ENCODE measurements at places on chromosomes 6 and 20. TPM values are rescaled to one million over a fixed set of nuclear protein-coding genes. Genes with fewer than 3 reads are reported as not detected.

The SNAP25 gene
- total RNA-seq, result 0.65 TPM

The BPIFA1 gene
- total RNA-seq, result not detected

The DEFB124 gene
- total RNA-seq, result not detected

The ATXN1 gene
- 39.3 TPM for total RNA-seq

The FAM162B gene
- total RNA-seq, result 1.6 TPM

The HLA-DRB5 gene
- not detected for total RNA-seq

The TULP1 gene
- not detected for total RNA-seq

The FLRT3 gene
- total RNA-seq, result 0.54 TPM

The PGBD1 gene
- 7.7 TPM for total RNA-seq

The TTLL9 gene
- 0.41 TPM for total RNA-seq

The CCN2 gene
- 15.9 TPM for total RNA-seq

The GLP1R gene
- not detected for total RNA-seq

The OTOR gene
- total RNA-seq, result not detected

The SYNDIG1 gene
- total RNA-seq, result 1.6 TPM

The NOX3 gene
- total RNA-seq, result not detected

The CST4 gene
- not detected for total RNA-seq

The CDH4 gene
- total RNA-seq, result 0.25 TPM

The POLH gene
- total RNA-seq, result 30.6 TPM

The OR12D3 gene
- total RNA-seq, result not detected

The UNC5CL gene
- total RNA-seq, result 0.74 TPM

The PRRT1 gene
- total RNA-seq, result 0.41 TPM

The BMP5 gene
- total RNA-seq, result not detected

The MOCS1 gene
- total RNA-seq, result 8.4 TPM

The PNPLA1 gene
- not detected for total RNA-seq

The PMEPA1 gene
- total RNA-seq, result 1.4 TPM

The TRIM10 gene
- not detected for total RNA-seq

The HCRTR2 gene
- not detected for total RNA-seq

The MLIP gene
- not detected for total RNA-seq

The REM1 gene
- total RNA-seq, result not detected

The GHRH gene
- not detected for total RNA-seq

The SSR1 gene
- 94.4 TPM for total RNA-seq

The LATS1 gene
- 33.4 TPM for total RNA-seq

The HLA-DPA1 gene
- 0.18 TPM for total RNA-seq

The NUP43 gene
- total RNA-seq, result 45.6 TPM

The WFDC12 gene
- not detected for total RNA-seq

The CRISP2 gene
- total RNA-seq, result not detected

The MPIG6B gene
- total RNA-seq, result not detected

The CLDN20 gene
- not detected for total RNA-seq

The ZC2HC1B gene
- total RNA-seq, result not detected

The CNR1 gene
- total RNA-seq, result not detected

The TMC2 gene
- not detected for total RNA-seq

The COL9A3 gene
- total RNA-seq, result 0.98 TPM

The GID8 gene
- 27.7 TPM for total RNA-seq

The F13A1 gene
- not detected for total RNA-seq

The LAMA5 gene
- total RNA-seq, result 5.6 TPM

The PLN gene
- 0.27 TPM for total RNA-seq

The FAM110A gene
- 5.4 TPM for total RNA-seq

The OPRM1 gene
- total RNA-seq, result not detected

The HRH3 gene
- total RNA-seq, result not detected

The PLA2G7 gene
- not detected for total RNA-seq

The TCP11 gene
- not detected for total RNA-seq

All from fibroblast of the aortic adventitia (primary cell).